CD4-positive, alpha-beta memory T cell (primary cell): ENCODE measurements at places on chromosomes 7 and 10. TPM values are rescaled to one million over a fixed set of nuclear protein-coding genes. Genes with fewer than 3 reads are reported as not detected.

GRCh38 chr10:70499836-70500167 is 21.2 kb downstream of the PALD1 start:
- DNase-seq, result no peak

WDR86 gene
- total RNA-seq, result 8.0 TPM

DNA sequence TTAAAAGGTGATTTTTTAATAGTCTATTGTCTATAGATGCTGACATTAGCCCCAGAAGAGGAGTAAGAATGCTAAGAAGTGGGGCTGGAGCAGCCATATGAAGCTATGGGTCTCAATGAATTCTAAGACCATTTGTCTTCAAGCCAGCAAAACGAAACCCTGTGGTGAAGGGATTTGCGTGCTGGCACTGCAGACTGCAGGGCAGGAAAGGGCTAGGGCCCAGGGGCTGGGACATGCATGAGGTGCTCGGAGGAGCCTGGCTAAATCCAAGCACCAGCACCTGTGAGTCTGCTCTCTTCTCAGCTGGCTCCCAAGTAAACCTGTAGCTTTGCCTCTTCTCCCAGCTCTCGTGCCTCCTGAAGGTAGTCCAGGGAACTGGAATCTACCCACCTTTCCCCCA is 1.3 kb upstream of the NDST2 start:
- no peak for DNase-seq

- DNase-seq, result peak; percentile 80
Observed at GRCh38 chr10:119090026-119090795, 9.6 kb upstream of the EIF3A start.

DNA sequence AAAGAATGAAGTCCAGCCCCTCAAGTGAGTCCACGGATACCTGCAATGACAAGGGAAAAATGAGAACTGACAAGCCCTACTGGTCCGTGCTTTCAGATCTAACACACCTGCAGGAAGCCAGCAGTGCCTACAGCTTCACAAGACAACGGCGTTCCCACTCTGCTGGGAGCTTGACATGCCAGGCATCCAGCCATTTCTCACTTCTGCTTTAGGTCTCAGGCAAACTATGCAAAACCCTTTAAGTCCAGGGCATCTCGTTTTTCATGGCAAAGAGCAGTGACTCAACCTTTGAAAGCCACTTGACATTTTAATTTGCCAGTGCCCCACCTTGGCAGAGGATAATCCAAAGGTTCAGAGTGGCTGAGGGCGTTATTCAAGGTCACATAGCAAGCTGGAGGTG is 49.1 kb upstream of the GPAM start:
- no peak for DNase-seq

DNA sequence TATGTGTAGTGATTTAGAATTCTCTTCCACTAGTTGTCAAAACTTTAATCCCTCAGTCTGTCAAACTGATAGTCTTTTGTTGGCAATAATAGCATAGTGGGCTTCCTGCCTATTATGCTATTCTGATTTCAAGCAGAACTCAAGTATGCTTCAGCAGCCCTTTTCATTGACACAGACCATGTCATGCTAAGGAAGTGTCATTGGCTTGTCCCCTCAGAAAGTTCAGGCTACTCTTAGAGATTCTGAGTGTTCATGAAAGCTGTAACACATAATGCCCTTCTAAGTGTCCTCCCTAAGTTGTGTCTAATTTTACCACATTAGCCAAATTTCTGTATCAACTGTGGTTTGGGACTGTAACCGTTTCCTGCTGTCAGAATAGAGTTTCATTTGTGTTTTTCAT is 198.7 kb downstream of the THSD7A start:
- DNase-seq, result no peak

DNA sequence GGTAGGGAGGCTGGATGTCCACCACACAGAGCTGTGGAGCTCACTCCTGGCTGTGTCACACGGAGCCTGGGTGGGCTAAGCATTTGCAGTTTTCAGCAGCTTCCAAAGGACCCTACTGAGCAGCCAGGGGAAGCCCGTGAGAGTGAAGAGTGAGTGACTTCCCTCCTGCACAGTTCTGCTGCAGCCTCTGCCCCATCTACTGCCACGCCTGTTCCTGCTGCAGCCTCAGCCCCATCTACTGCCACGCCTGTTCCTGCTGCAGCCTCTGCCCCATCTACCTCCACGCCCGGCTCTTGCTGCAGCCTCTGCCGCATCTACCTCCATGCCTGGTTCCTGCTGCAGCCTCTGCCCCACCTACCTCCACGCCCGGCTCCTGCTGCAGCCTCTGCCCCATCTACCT is 12.2 kb downstream of the ADAM8 start:
- DNase-seq, result peak; percentile 60

- DNase-seq, result no peak
Observed at GRCh38 chr10:46091080-46091827, 45.2 kb upstream of the MSMB start.

CYP26C1 gene
- total RNA-seq, result 0.20 TPM

DNA sequence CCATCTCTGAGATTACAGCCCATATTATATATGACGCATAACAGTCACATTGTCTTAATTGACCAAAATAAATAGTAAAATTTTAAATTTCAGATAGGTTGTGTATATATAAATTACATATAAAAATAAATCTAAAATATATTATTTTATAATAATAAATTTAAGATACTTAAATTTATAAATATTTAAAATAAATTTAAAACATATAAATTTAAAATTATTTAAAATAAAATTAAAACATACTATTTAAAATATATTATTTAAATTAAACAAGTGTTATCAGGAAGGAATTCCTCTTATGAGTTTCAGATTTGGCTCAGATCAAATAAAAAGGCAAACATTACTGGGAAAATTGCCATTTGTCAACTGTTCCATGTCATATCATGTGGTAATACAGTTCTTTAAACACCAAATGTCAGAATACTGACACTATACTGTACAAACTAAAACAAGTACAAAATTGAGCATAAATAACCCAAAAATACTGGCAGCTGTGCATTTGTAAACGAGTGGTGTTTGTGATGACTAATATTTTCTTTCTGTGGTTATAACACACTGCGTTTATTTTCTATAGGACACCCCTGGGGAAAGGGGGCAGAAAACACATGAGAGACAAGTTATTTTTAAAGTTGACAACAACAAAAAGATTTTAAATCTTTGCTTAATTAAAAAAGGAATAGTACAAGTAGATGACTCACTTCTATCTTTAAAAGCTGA is 71.3 kb upstream of the DGKB start:
- no peak for DNase-seq

- no peak for DNase-seq
Observed at GRCh38 chr10:8513155-8514147, 459.0 kb downstream of the GATA3 start.

DNA sequence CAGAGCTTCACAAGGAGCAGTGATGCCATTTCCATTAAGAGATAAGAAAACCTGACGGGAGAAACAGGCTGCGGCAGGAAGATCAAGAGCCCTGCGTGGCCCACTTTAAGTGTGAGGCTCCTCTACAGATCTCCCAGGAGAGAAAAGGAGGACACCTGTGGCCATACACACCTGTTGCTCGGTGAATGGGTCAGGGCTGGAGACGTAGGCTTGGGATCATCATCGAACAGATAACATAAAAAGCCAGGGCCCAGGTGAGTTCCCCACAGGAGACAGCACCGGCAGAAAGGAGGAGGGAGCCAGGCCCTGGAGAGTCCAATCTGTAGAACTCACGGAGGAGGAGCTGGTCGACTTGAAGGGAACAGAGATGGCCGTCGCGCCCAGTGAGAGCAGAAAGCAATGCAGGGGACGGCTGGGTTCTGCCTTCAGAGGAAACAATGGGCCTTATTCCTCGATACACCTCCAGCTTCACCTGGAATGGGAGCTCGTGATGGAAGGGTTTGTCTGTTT is 556.8 kb downstream of the DNAJB6 start:
- no peak for DNase-seq

FAM25G gene
- not detected for total RNA-seq

AMZ1 gene
- total RNA-seq, result 2.0 TPM

MKI67 gene
- total RNA-seq, result 0.93 TPM

DNA sequence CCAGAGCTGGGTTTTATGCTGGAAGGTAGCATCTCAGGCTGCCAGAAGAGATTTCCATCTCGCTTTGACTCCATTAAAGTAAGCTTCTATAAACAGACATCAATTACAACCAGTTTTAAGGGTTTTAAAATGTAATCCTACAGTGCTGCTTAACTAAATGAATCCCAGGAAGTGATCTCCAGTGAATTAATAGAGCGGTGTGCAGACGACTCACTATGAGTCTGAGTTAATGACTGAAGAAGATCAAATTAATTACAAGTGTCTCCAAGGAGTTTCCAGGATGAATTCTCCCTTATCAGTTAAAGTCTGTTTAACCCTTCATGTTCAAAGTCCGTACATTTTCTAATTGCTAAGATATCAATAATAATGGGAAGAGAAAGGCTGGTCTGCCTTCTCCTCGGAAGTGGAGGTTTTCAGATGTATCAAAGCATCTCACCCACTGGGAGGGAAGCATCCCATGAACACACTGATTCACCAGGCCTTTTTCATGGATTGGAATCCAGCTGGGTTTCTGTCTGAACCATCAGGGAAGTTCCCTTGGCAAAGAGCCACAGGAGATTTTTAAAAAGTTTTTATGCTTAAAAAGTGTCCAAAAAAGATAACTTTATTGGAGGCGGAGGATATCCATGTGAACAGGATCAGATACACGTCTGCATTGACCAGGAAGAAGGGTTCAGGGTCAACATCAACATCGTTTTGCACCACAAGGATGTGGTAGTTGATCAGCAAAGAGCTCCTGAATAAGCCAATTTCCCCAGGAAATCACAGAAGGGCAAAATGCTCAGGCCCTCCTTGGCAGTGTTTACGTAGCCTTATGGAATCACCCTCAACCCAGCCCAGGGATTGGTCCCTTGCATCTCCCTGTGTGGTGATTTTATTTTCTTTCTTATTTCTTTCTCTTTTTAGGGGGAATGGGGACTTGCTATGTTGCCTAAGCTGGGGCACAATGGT is 288.2 kb downstream of the POU6F2 start:
- no peak for DNase-seq

- DNase-seq, result no peak
Observed at GRCh38 chr10:96346295-96346694, 12.5 kb downstream of the OPALIN start.

AGR2 gene
- total RNA-seq, result not detected
